DMS79 treated with DMSO at 0.1 percent for 48 hours (cell line): ENCODE measurements at places on chromosomes 12 and 14.

- DNase-seq: no peak
These were observed 22.4 kb downstream of the NFYB start for GRCh38 chr12:104115587-104115975.

GRCh38 chr14:67464377-67464776 lies 24.1 kb downstream of the TMEM229B start:
- DNase-seq: no peak

GRCh38 chr12:110046451-110047187 lies 1.7 kb downstream of the C12orf76 start:
- DNase-seq: no peak

DNA sequence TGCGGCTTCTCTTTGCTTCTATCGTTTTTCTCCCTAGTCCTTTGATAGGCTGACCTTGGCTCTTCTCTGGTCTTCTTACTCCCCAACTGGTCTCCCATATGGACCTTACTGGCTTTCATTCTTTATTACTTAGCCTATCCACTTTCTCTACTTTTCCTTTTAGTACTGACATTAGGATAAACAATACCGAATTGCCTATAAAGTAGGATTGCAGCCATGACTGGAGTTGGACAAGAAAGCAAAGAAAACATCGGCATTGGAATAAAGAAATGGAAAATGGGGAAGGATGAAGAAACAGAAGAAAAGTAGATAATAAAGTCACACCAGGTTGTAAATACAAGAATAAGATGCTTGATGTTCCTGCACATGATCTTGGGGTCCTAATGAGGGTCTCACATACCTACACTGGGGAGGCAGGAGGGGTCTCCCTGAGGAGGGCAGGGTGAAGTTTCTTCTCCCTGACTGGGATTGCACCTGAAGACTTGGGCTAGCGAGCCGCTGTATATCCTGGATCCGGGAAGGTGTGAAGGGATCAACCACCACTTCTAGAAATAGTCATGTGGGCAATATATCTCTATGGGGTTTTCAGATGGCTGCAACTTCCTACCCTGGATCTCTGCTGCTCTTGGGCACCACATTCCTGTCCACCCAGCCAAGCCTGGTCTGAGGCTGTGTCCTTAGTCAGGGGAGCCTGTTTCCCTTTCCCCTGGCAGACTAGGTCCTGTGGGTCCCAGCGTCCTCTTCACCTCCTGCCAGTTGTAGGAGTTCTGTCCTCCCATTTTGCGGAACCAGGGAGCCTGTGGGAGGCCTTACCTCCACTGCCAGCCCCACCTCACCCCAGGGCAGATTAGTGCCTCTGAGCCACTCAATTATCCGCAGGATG lies 13.1 kb downstream of the NKX2-1 start:
- peak; percentile 97 for DNase-seq

GRCh38 chr12:52132754-52133161 lies 53.3 kb downstream of the SMIM41 start:
- DNase-seq: no peak
